H9 (cell line): ENCODE measurements at places on chromosomes 16 and 17.

DNA sequence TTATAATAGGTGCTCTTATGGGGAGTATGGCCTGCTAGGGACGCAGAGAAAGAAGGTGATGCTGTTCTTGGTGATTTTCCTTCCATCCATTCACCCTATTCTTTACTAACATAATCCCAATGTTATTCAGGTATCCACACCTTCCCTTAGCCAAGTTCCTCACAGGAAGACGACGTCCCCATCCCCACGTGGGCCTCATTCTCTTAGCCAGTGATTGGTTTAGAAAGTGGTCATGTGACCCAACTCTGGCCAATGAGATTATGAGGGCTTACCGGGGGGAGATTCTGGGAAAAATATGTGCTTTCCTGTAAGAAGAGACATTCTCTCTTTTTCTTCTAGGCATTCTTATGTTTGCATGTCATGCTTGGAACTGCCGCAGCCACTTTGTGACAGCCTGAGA lies 474.7 kb downstream of the HAPSTR1 start:
- DNase-seq = no peak

DNA sequence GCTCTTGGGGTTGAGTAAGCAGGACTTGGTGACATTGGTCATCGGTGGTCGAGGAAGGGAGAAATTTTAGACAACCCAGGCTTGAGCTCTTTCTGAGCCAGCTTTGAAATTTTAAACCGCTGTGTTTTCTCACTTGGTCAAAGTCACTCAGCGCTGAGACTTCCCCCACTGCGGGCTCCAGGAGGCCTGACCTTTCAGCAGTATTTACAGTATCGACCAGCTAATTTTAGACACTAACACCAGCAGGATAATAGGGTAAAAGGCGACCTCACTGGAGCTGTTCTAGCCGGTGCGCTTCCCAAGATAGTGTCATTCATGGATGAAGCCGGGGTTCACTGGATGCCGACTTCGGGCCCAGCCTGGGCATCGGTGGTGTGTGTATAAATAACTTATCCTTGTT lies 29.7 kb upstream of the WSCD1 start:
- DNase-seq = no peak

GRCh38 chr16:50617646-50618184 lies 63.4 kb downstream of the SNX20 start:
- DNase-seq = no peak

GRCh38 chr17:81519284-81520020 lies 6.9 kb upstream of the ACTG1 start:
- peak; percentile 82 for DNase-seq

- no peak for DNase-seq
These were observed 8.3 kb downstream of the AXIN2 start for GRCh38 chr17:65553009-65553645.

- DNase-seq = no peak
These were observed 20.7 kb downstream of the DRC3 start for GRCh38 chr17:17993366-17993765.

GRCh38 chr16:2468233-2468724 lies 2.8 kb upstream of the NTN3 start:
- DNase-seq = no peak

DNA sequence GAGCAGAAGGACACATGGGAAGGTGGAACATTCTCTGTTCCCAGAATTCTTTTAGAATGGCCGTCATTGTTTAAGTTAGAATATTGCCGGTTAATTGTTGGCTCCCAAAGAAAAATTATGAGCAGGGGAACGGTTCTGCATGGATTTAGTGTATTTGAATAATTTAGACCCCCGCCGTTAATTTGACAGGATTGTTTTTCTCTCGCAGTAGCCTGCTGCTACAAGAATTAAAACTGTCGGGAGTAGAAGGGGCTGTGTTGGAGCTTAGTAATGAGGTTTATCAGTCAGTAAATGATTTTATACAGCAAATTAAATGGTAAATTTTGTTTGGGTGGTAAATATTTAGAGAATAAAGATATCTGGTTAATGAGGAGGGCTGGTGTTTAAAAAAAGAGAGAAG lies 431.2 kb upstream of the DYNLRB2 start:
- no peak for DNase-seq

- peak; percentile 83 for DNase-seq
These were observed 2.4 kb upstream of the PERCC1 start for GRCh38 chr16:1428511-1428910.

GRCh38 chr17:194828-195602 lies 13.6 kb upstream of the DOC2B start:
- no peak for DNase-seq

- DNase-seq = no peak
These were observed 27.0 kb downstream of the POLR3E start for GRCh38 chr16:22323959-22324786.

DNA sequence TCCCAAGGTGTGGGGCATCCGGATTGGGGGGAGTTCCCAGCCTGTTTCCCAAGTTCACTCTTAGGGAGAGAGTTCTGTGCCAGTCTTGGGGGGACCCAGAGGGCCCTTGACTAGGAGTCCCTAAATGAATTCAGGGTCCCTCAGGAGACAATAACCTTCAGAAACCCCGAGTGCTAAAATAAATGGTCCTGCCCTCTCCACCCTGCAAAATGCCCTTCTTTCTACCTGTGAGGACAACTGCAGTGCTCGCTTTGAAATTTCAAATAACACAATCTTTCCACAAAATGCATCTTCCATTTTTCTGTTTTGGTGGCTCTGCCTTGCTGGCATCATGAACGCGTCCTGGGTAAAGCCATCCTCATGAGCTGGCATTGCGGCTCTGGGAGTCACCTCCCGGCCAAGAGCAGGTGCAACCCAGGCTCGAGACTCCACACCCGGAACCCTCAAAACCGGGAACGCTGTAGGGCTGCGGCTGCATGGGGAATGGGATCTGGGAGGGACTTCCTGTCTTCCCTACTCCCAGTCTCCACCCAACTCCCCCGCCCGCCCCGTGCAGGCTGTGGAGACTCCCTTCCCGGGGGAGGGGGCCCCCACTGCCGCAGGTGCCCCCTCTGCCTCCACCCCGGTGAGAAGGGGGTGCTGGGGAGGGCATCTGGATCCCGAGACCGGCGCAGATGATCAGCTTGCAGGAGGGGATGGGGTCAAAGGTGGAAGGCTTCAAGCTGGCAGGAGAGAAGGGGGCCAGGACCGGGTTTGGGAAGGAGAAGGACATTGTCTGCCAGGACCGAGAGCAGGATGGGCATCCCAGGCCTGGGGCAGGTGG lies at the start of gene ZNF205:
Gene ZNF205, plus strand, starts transcription at position 529 of the 823 bp plus-strand sequence. CDS start 845 bp downstream, outside the sequence.
- DNase-seq = peak; percentile 87

GRCh38 chr17:83079766-83080578 lies 563 bp downstream of the METRNL start:
- DNase-seq = no peak

DNA sequence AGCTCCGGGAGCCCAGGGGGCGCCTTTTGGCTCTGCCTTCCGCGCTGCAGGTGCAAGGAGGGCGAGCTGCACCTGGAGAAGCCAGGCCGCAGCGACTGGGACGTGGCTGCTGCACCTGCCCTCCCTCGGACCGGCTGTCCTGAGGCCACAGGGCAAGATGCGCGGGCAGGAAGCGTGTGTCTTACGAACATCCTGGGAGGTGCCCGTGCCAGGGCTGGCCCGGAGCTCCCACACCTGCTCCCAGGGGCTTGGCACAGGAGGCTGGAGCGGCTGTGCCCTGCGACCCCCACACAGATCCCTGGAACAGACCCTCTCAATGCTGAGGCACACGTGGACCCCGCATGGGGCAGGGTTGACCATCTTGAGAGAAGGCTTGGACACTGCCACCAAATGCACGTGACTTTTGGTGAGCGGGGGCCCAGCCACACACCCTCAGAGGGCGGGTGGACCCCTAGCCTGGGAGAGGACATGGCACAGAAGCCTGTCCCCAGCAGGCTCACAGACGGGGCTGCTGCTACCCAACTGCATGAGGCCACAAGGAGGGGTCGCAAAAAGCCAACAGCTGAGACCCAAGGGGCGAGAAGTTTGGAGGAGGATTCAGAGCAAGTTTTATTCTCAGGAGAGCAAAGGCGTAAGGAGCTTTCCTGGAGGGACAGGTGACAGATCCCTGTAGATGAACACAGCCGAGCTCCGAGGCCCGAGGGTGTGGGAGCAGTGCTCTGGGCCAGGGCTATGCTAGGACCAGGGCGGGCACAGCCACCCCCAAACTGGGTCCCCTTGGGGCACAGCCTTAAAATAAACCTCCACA lies 11.4 kb downstream of the NDUFAF8 start:
- no peak for DNase-seq

DNA sequence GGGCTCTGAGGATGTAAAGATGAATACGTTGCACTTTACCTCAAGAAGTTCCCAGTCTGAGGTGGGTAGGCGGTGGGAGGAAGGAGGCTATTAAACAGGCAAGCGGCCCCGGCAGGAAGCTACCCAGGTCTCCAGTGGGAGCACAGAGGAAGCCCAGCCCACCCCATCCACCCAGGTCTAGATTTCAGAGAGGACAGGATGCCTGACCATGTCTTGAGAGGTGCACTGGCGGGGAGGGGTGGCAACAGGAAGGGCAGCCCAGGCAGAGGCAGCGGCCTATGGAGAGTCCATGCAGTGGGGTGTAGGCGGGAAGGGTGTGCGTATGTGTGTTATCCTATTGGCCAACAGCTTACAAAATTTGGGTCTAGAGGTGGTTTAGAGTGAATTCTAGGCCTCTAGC lies 13.9 kb downstream of the SARM1 start:
- no peak for DNase-seq

GRCh38 chr16:12480286-12480685 lies 323.4 kb downstream of the CPPED1 start:
- no peak for DNase-seq

DNA sequence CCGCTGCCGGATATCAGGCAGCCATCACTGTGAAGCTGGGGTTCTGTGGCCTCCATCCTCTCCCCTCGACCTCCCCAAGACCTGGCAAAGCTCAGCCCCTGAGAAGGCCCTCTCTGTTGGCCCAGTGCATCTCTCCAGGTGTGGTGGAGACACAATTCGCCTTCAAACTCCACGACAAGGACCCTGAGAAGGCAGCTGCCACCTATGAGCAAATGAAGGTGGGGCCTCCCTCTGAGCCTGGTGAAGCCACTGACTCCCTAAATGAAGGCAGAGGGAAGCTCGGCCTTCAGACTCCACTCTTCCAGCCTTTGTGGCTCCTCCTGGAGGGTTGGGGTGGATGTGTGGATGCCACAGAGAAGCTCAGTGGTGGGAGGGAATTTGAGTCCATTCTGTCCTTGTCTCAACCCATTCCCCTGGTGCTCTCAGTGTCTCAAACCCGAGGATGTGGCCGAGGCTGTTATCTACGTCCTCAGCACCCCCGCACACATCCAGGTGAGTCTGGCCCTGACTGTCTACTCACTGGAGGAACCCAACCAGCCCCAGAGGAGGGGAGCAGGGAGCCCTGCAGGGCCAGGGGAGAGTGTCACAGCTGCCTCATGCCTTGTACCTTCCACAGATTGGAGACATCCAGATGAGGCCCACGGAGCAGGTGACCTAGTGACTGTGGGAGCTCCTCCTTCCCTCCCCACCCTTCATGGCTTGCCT lies 1.7 kb upstream of the MRM1 start:
- peak; percentile 31 for DNase-seq

GRCh38 chr16:79517156-79517555 lies 83.4 kb downstream of the MAF start:
- no peak for DNase-seq

GRCh38 chr17:7842380-7843256 lies 8.6 kb downstream of the KDM6B start:
- DNase-seq = peak; percentile 68

GRCh38 chr17:34275881-34276280 lies 5.9 kb downstream of the CCL7 start:
- DNase-seq = no peak

DNA sequence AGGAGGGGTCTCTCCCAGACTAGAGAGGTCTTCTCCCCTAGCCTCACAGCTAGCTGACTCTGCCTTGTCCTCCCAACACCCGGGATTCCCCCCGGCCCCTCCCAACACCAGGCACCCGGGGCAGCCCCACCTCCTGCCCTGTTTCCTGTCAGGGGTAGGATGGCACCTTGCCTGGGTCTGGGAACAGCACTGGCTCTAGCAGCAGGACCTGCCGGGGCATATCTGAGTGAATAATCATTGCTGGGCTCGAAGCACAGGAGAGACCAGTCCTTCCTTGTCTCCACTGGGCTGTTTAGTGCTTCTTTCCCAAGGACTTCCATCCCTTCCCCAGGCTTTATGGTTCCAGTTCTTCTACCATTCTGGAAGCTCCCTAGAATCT lies 25.7 kb downstream of the MINK1 start:
- DNase-seq = peak; percentile 73

- DNase-seq = no peak
These were observed 23.0 kb downstream of the SLC35G3 start for GRCh38 chr17:35170968-35171771.

DNA sequence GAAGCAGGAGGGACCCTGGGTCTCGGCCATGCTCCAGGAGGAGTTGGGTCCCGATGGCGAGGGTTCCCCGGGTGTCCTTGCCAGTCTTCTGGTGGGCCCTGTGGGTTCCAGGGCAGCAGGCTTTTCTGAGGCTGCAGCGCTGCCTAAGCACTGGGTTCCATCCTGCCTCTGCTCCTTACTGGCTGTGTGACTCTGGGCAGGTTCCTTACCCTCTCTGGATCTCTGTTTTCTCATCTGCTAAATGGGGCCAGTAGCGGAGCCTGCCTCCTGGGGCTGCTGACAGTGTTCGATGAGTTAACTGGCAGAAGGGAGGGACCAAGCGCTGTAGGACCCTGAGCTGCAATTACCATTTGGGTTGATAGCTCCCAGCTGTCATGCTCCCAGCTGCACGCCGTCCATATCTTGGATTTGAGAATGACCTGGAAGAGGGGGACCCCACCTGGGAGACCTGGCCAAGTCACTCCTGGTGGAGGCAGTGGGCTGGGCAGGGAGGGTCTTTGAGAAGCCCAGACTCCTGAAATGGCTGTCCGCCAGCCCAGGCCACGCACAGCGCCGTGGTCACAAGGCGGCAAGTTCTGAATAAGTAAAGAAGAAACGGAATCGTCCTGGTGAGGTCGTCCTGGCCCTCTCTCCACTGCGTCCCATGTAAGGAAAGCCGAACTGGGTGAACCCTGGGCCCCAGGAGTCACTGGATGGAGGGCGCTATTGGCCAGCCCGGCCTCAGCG lies 47.2 kb upstream of the GSE1 start:
- DNase-seq = no peak

DNA sequence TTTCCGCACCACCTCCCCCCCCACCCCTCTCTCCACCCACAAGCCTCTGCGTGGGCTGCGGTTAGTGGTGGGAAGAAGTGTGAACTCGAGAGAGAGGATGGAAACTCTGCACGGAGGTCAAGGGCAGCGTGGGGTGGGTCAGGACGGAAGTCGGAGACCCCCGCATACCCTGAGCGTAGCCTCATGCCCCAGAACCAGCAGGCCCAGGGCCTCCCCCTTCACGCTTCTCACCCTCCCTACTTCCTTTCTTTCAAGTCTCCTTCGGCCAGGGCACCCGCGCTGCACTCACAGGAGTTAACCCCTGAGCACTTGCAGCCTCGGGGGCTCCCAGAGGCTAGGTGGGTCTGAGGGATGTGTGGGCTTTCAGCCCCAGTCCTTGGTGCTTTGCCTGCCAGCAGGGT lies 9.2 kb downstream of the TBKBP1 start:
- peak; percentile 31 for DNase-seq

DNA sequence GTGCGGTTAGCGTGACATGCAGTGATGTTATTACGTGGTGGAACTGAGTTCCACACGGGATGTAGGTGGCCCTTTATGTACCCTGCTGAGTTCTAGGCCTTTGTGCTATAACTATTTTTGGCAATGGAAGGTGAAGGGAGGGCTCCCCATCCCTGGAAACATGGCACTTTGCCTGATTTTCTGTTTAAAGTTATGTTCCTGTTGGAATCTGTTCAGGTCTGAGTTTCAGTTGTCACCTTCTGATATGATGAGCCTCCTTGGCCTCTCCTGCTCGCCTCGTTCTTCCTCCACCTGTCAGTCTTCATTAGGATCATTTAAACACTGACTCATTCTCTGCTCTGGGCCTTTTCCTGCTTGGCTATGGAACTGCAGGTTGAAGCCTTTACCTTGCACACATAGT lies 200.6 kb downstream of the FTO start:
- DNase-seq = no peak
